ENCODE measurements at places on chromosomes 11 and 22.
A peak's percentile ranks its signal among the peaks of the same experiment; 100 is the strongest.

GRCh38 chr11:86636275-86636674 lies 36.1 kb downstream of the ME3 start:
- no peak for DNase-seq

DNA sequence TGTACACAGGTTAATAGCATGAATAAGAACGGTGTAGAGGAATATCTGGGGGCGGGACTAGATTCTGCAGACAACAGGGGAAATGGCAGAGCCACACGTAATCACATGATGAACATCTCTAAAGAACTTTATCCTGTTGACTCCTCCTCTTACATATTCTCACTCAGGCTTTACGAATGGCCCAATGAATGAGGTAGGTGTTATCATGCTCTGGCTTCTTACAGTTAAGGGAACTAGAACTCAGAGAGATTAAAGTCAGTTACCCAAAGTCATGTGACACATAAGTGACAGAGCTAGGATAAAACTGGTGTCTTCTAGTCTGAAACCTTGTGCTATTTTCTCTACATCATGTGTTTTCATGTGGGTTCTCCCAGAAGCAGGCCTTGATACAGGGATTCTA lies 49.0 kb upstream of the BMAL1 start:
- no peak for DNase-seq

GRCh38 chr22:27997538-27997937 lies 78.5 kb upstream of the PITPNB start:
- no peak for DNase-seq

- DNase-seq: no peak
Observed at GRCh38 chr11:104033134-104033533, 3.3 kb upstream of the DDI1 start.

GRCh38 chr11:121341609-121342008 lies 49.0 kb downstream of the SC5D start:
- DNase-seq: no peak

DNA sequence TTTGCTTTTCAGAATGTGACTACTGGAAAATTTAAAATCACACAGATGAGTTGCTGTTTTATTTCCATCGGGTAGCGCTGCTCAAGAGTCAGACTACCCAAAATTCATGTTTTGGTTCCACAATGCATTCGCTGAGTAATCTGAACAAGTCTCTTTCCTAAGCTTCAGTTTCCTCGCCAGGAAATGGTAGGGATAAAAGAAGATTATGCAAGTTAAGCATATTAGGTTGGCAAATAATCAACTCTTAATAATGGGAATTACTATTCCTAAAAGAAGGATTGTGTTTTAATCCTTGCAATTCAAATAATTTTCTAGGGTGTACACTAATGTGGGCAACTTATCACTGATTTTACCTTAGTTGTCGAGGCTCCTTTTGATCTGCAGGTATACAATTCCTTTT lies 326.5 kb downstream of the LARGE1 start:
- DNase-seq: no peak

DNA sequence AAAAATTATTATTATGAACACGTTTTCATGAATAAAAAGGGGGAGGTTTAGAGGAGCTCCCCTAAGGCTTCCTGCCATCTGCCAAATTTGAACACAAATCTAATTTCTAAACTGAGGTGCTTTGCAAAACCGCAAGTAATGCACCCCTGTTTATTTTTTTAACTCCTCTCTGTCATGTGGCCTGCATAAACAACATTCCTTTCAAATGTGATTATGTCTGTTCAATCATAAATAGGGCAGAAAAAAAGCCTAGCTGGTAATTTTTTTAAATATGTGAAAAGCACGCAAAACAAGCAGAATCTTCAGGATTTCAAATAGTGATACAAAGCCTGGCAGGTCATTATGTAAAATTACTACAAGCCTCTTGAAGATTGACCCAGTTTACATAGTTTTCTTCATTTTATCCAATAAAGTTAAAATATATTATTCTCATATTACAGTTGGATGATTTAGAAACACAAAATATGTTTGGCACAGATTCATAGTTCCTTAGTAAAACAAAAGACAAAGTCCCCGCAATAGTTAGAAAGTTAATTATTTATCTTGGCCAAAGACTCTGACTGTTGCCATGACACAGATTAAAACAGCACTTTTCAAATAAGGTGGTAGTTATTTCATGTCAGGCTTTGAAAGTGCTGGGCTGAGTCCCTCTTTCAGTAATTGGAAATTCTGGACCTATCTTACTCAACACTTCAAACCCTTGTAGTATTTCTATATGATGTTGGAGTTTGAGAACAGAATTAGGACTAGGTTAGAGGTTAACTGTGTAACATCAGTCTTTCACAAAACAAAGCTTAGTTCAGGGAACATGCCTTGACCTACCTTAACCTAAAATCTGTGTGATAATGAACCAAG lies 200.3 kb upstream of the MPPED2 start:
- DNase-seq: no peak

DNA sequence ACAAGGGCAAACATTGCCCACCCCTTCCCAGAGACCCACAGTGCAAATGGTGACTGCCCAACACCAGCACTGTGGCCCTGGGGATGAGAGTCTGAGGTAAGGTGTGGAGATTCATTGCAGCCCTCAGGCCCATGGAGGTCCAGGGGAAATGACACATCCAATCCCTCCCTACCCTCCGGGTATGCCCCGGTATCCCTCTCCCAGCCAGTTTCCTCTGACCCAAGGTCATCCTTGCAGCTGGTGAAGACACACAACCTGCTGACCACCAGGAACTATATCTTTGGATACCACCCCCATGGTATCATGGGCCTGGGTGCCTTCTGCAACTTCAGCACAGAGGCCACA lies 18.9 kb upstream of the UVRAG start:
- no peak for DNase-seq

DNA sequence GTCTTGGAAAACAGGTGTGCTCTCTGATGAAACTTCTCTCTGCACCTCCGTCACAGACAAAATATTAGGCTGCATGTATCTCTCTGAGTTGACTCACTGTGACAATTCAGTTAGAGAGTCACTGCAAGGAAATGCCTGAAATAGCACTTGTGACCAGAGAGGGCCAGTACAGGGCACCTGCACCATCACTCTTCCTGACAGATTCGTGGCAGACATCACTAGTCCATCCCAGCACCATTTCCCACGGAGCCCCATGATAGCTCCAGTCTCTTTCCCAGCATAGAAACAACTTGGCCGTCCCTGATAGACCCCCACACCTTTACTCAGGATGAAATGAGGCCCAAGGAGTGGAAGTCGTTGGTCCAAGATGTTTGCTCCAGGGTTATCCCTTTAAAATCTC lies 73.3 kb upstream of the ISX start:
- no peak for DNase-seq

GRCh38 chr11:84866922-84867321 lies 760.2 kb downstream of the DLG2 start:
- DNase-seq: no peak

DNA sequence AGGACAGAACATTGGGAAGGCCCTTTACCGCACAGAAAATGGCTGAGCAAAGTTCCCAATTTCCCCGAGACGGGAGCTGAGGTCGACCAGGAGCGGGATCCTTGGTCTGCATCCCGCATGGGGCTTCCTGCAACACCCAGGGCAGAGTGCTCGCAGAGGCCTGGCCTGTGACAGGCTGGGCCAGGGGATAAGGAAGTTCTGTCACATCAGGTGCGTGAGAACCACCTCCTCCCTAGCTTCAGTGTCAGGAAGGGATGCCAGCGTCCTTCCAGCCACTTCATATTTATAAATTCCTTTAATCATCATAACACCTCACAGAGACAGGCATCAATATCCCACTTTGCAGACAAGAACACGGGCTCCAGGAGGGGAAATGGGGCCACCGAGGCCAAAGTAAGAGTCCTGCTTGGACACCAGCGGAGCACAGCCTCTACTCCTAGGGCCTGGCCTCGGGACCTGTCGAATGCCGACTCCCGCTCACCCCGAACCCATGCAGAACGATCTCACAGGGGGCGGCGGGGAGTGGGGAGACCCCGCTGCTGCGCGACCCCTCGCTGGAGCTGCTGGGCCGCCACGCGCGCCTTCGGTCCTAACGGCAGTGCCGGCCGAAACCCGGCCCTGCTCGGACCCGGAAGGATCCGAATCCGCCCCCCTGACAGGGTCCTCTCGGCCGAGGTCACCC lies 532 bp downstream of the BET1L start:
- no peak for DNase-seq

DNA sequence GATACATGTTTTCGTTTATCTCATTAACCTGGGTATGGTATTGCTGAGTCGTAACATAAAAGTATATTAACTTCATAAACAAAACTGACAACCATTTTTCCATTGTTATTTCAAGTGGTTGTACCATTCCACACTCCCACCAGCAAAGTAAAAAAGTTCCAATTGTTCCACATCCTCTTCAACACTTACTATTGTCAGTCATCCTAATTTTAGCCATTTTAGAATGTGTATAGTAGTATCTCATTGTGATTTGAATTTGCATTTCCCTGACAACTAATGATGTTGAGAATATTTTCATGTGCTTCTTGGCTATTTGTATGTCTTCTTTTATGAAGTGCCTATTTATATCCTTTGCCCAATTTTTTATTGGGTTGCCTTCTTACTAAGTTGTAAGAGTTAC lies 10.5 kb upstream of the CD3E start:
- DNase-seq: no peak

GRCh38 chr11:131712897-131713296 lies 342.5 kb downstream of the NTM start:
- no peak for DNase-seq

DNA sequence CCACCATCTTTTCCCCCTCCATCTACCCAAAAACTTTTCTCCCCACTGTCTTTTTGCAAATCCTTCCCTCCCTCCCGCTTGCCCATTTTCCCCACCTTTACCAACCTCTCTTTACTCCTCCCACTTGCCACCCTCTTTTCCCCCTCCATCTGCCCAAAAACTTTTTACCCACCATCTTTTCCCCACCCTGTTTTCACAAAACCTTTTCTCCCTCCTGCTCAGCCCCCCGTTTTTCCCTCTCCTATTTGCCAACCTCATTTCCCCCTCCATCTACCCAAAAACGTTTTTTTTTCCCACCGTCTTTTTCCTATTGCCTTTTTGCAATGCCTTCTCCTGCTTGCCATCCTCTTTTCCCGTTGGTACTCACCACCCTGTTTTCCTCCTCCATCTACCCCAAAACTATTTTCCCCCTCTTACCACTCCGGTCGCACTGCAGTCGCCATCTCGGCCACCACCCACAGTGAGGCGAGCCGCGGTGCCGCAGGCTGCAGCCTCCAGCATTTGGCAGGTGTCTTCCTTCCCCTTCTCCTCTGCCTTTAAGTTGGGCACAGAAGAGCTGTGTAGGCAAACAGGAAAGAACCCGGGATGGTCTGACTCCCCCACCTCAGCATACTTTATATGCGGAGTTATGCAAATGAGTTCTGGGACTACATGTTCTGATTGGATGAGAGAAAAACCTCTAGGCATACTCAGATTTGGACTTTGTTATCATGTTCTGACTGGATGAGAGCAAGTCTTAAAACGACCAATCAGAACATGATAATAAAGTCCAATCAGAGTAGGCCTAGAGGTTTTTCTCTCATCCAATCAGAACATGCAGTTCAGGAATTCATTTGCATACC lies 121.2 kb upstream of the VPREB1 start:
- DNase-seq: no peak

GRCh38 chr11:1163321-1163910 lies 5.7 kb downstream of the MUC5AC start:
- DNase-seq: no peak

DNA sequence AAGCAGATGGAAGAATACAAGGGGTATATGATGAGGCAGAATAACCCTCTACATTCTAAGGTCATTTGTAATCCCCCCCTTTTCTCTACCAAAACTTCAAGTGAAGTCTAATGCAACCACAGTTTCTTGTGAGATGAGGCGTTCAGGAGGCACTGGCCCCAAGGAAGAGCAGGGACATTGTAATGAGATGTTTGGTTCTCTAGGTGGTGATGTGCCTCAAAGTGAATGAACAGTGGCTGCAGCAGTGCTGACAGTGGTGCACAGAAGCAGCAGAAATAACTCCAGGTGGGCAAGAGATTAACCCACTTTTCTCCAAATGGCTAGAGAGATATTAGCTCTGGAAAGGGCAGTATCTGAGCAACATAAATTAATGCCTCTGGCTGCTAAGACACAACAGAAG lies 33.8 kb downstream of the PDGFD start:
- DNase-seq: no peak

DNA sequence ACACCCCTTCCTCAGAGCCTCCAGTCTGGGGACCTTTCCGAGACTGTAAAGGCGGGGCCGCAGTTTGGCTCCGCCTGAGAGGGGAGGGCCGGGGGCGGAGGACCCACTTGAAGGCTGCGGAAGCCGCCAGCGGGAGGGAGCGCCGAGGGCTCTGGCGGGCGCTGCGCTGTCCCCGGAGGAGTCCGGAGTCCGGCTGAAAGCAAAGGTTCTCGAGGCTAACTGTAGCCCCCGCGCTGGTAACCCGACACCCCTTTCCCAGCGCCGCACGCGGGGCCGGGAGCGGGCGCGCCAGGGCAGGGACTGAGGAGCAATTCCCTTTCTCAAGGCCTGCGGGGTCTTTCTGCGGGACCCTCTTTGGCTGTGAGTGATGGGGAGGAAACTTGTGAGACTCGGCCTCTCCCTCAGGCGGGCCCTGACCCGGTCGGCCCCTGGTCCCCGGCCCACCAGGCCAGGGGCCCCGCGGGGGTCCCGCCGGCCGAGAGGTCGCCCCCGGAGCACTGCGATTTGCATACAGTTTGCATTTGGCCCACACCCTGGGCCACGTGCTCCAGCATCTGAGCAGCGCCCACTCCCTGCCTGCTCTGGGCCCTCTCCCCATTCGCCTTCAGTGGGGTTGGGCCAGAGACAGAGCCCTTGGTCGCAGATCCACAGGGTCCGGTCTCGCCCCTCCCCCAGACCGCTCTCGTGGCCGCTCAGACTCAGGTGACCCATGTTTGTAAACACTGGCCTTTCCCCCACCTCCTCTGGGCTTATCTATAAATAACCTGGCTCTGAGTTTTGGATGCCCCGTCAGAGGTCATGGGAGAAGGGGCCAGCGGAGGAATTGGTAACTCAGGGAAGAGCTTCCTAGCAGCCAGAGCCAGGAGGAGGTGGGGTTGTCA lies 519 bp upstream of the ART5 start:
- DNase-seq: peak; percentile 56

- peak; percentile 26 for DNase-seq
Observed at GRCh38 chr11:67545280-67545679, 22.0 kb upstream of the CABP2 start.

DNA sequence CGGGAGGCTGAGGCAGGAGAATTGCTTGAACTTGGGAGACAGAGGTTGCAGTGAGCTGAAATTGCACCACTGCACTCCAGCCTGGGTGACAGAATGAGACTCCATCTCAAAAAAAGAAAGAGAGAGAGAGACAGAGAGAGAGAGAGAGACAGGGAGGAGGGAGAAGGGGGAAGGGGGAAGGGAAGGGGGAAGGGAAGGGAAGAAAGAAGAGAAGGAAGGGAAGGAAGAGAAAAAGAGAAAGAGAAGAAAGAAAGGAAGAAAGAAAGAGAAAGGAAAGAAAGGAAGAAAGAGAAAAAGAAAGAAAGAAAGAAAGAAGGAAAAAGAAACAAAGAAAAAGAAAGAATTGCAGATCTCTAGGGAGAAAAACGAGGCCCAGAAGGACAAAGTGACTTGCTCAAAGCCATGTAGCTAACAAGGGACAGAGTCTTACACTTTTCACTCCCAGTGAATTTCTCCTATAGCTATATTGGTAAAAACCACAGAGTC lies 73.8 kb upstream of the BIRC3 start:
- no peak for DNase-seq

- DNase-seq: no peak
Observed at GRCh38 chr22:49856343-49856742, 2.7 kb downstream of the ZBED4 start.

GRCh38 chr11:115194802-115195110 lies 309.5 kb downstream of the CADM1 start:
- DNase-seq: no peak
